ENCODE measurements at places on chromosomes 2 and 18. TPM values are rescaled to one million over a fixed set of nuclear protein-coding genes. Genes with fewer than 3 reads are reported as not detected.

The ABCG5 gene
- not detected for total RNA-seq

The GALNT14 gene
- total RNA-seq = 0.39 TPM

The MROH2A gene
- total RNA-seq = not detected

The ALLC gene
- total RNA-seq = not detected

The MDH1 gene
- 104 TPM for total RNA-seq

The NYAP2 gene
- not detected for total RNA-seq

The RIF1 gene
- total RNA-seq = 22.4 TPM

The CYP26B1 gene
- total RNA-seq = not detected

The GAL3ST2 gene
- total RNA-seq = not detected

The NRBP1 gene
- 106 TPM for total RNA-seq

The SLC66A2 gene
- total RNA-seq = 33.2 TPM

- no peak for DNase-seq
These were observed 80.7 kb downstream of the EML4 start for GRCh38 chr2:42249887-42250286.

DNA sequence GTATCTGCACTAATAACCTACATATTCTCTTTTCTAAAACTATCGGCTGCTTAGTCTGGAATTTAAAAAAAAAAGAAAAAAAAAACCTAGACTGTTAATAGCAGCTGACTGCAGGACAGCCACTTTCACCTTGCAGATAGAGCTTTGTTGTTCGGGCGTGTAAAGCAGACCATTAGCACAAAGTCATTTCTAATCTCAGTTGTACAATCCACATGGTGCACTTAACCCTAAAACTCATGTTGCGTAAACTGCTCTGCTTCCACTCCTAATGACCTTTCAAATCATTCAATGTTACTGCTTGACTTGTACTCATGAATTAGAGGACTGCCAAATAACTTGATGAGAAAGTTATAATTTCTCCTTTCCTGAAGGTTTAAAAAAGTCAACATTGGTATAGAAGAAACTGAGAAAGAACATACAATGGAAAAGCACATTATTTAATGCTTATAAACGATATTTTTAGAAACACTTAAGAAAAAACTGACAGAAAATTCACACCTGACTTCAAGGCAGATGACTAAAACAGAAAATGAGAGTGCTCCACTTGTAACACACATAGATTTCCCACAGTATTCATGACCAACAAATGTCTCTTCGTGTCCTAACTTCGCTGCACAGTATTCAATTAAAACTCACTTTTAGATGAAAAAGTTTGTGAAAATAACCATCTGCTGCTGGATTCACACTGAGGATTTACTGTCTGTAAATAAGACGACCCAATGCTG lies 2.6 kb downstream of the CDH2 start:
- no peak for DNase-seq

- DNase-seq = no peak
These were observed 17.3 kb downstream of the C2orf76 start for GRCh38 chr2:119349289-119349688.

- no peak for DNase-seq
These were observed 81.9 kb downstream of the SLC8A1 start for GRCh38 chr2:40370007-40370395.

DNA sequence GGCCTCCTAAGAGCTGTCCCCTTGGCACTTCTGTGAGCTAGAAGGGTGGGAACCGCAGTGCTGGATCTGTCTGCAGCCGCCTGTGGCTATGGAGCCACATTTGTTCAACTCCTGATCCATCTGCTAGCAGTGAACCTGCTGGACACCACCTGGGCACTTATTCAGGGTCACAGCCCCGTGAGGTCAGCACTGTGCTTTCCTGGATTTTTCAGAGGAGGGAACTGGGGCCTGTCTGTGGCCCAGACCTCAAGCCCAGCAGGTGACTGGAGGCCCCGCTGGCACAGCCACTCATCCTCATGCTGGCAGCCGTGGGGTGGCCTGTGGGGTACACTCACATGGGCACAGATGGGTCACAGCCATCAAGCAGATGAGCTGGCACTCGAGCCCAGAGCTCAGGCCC lies 155.3 kb downstream of the TFCP2L1 start:
- DNase-seq = no peak

DNA sequence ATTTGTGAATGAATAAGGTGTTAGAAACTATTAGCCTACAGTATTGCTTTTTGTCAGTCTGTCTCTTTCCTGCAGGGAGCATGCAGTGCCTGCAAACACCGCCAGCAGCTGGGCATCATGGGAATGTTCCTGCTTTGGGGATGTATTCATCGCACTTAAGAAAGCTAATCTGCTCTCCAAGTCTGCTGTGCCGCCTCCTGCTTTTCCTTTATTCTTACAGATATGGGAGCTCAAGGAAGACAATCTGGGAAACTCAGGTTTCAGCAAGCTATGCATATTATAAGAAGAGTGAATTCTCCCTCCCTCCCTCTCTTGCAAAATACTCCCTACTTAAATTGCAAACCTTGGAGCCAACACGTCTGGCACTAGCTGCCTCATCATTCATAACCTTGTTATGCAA lies 479.2 kb upstream of the ACVR2A start:
- DNase-seq = no peak

GRCh38 chr18:5397102-5397501 lies 101.6 kb upstream of the ZBTB14 start:
- no peak for DNase-seq

GRCh38 chr18:3333056-3333720 lies 71.3 kb downstream of the MYL12B start:
- DNase-seq = no peak

DNA sequence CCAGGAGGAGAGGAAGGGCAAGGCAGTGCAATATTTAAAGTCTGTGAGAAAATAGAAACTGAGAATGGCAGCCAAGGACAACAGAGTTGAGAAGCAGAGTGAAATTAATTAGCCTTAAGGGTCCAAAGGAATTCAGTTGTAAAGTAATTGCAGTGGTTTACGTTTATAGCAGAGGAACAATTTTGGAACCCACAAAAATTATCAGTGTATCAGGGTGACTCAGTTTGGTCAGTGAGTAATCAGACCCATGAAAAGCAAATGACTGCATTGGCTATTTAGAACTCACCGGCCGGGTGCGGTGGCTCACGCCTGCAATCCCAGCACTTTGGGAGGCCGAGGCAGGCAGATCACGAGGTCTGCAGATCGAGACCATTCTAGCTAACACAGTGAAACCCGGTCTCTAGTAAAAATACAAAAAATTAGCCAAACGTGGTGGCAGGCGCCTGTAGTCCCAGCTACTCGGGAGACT lies 245.8 kb upstream of the SLC39A10 start:
- no peak for DNase-seq

DNA sequence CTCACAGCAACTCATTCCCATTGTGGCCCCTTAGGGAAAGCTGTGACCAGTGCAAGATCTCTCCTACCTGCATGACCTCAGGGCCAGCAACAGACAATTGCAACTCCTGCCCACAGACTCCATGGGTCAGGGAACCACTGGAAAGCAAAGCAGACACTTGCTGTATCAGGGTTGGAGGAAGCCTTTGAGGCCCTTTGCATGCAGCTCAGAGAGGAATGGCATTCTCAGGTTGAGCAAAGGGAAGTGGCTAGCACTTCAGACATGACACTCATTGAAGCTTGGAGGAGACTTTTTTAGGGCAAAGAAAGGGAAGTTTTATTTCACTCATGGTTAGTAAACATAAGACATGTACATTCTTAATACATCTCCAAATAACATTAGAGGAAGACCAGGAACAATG lies 22.1 kb downstream of the IL1F10 start:
- no peak for DNase-seq

DNA sequence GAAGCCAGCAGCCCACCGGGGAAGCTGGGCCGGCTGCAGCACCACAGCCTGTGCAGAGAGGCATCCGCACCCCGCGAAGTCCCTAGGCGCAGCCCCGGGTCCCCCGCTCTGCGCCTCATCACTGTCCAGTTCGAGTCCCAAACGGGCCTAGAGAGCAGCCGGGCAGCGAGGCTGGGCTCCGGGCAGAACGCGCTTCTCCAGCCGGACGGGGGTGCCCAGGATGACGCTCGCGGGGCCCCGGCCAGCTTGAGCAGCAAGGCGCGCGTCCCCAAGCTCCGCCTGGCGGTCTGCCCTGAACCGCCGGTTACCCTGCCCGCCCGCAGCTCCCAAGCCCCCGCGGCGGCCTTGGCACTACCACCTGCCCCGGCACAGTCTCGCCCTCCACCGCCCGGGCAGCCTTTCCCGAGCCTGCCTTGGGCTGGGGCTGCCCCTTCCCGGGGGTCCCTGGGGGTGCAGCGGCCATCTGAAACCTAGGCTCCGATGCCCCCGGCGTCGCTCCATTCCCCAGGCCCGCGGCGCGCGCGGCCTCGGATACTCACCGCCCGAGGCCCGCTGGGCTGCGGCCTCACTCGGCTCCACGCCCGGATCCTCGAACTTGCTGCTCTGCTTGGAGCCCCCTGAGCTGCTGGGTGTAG lies 591 bp downstream of the SLC16A14 start:
- DNase-seq = peak; percentile 52

DNA sequence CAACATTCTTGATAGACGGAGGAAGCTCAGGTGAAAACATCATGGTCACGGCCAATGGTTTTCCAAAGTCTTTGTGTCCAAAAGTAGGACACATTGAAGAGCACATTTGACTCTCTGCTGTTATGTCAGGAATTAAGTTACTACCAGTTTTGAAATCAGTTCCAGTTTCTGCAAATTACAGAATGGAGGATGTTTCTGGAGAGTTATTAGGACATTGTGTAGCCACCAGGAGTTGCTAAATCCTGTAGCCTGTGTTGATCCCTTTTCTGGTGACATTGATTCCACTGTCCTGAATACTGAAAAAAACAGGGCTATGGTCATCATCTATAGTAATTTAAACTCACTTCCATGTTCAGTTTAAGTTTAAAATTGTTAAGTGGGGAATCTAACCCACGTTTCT lies 15.3 kb downstream of the UPP2 start:
- no peak for DNase-seq

GRCh38 chr2:171923206-171923605 lies 945 bp downstream of the HAT1 start:
- peak; percentile 22 for DNase-seq

DNA sequence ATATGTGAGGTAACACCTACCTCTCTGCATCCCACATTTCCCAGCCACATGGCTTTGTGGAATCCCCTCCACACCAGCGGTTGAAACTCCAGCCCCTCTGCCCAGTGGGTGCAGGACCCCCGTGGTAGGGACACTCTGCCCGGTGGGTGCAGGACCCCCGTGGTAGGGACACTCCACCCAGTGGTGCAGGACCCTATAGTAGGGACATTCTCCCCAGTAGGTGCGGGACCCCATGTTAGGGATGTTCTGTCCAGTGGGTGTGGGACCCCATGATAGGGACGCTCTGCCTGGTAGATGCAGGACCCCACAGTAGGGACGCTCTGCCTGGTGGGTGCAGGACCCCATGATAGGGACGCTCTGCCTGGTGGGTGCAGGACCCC lies 11.5 kb downstream of the COPS9 start:
- DNase-seq = no peak

DNA sequence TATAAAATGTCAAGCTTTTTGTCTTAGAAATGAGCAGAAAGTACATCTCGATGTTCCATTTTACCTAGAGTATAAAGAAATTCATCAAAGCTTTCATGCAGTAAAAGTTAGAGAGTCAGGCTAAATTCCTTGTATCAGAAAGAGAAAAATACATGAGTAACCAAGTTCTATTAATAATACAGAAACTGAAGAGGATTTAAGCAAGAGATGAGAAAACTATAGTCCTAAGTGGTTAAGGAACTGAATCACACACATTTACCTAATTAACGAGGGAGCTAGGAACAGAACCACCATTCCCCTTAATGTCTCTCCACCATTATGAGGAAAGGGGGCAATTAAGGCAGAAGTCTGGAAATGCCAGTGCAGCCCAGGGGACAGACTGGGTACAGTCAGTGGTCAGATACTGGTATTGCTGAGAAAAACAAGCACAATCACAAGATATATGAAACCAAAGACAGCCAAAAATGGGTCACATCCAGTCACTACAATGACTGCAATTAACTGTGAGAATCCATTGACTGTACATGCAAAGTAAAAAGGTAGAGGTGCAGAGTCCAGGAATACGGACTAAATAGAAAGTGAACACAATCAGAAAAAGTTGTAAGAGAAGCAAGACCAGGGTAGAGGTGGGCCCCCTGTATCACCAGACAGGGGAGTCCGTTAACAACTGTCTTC lies 23.9 kb downstream of the MAP4K3 start:
- no peak for DNase-seq

DNA sequence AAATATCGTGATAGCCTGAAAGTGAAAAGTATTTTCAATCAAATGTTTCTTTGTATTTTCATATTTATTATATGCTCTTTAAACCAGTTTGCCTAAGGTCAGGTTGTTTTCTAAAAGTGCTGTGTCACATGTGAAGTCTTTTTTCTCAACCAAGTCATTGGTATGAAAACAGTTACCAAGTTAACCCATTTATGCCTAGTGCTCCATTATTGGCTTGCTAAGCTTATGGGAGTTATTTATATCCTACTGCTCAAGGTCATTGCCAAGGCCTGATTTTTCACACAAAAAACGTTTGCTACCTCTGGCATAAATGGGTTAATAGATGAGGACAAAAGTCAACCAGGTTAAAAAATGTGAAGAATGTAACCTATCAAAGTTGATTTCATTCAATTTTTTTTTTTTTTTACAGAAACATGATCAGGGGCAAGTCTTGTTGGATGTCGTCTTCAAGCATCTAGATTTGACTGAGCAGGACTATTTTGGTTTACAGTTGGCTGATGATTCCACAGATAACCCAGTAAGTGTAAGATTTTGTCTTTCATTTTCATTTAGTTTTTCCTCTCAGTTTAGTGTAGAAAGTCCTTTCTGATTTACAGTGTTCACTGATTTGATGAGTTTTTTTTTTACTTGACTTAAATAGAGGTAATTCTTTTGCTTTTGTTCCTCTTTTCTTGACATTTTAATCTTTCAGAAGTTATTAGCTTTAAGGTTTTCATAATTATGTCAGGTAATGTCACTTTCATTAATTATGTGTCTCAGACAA lies 102.6 kb downstream of the PTPN4 start:
- DNase-seq = no peak

- DNase-seq = no peak
These were observed 45.8 kb downstream of the SMAD7 start for GRCh38 chr18:48904847-48905394.

GRCh38 chr2:100242891-100243619 lies 79.2 kb downstream of the LONRF2 start:
- peak; percentile 21 for DNase-seq
